Nephron progenitor cell (in vitro differentiated cells): ENCODE measurements at places on chromosomes 11 and 22.

- no peak overlapping the region for H3K27ac ChIP-seq
- no peak overlapping the region for H3K4me3 ChIP-seq
- no peak for DNase-seq
- peaks cover 21% of the 10 kb centered on the region for H3K27me3 ChIP-seq
These were observed 200.2 kb upstream of the SORL1-AS1 start for GRCh38 chr11:121652971-121653370.

DNA sequence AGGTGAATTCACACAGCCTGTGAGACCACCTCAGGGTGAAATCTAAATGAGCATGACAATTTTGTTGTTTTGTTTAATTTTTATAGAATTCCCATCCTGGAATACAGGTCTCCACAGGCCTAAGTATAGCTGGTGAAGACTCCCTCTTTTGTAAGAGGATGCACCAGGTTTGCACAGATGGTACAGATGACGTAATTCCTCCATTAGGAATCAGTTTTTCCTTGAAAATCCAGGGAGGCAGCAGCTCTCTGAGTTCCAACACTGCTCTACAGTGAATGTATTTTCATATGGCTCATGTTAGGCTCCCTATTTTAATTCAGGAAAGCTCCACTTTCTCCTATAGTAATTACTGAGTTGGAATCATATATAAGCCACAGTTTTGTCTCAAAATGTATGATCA, 47.2 kb downstream of the USP28 start:
- H3K27ac ChIP-seq = no peak overlapping the region
- H3K4me3 ChIP-seq = no peak overlapping the region
- no peak for DNase-seq
- no peaks in the 10 kb centered on the region for H3K27me3 ChIP-seq
- peaks cover 74% of the 10 kb centered on the region for H3K36me3 ChIP-seq

- H3K4me1 ChIP-seq = peaks cover 56% of the 10 kb centered on the region
- H3K36me3 ChIP-seq = peaks cover 13% of the 10 kb centered on the region
- H3K27ac ChIP-seq = peak overlapping the region; percentile 62
- H3K4me3 ChIP-seq = no peak overlapping the region
- no peaks in the 10 kb centered on the region for H3K27me3 ChIP-seq
These were observed 67.5 kb downstream of the PACSIN2 start for GRCh38 chr22:42947211-42947990.

DNA sequence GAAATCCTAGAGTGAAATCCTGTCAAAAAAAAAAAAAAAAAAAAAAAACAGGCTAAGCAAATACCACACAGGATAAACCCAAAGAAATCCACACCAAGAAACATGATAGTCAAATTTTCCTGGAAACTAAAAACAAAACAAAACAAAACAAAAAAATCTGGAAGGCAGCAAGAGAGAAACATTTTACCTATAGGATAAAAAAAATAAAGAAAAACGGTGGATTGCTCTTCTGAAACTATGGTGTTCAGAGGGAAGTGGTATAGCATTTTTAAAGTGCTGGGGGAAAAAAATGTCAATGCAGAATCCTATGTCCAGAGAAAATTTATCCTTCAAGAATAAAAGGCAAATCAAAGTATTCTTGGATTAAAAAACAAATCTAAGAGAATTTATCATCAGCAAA, 41.6 kb upstream of the CBX7 start:
- no peak overlapping the region for H3K4me3 ChIP-seq
- peaks cover 36% of the 10 kb centered on the region for H3K27me3 ChIP-seq
- H3K27ac ChIP-seq = no peak overlapping the region
- no peaks in the 10 kb centered on the region for H3K36me3 ChIP-seq

DNA sequence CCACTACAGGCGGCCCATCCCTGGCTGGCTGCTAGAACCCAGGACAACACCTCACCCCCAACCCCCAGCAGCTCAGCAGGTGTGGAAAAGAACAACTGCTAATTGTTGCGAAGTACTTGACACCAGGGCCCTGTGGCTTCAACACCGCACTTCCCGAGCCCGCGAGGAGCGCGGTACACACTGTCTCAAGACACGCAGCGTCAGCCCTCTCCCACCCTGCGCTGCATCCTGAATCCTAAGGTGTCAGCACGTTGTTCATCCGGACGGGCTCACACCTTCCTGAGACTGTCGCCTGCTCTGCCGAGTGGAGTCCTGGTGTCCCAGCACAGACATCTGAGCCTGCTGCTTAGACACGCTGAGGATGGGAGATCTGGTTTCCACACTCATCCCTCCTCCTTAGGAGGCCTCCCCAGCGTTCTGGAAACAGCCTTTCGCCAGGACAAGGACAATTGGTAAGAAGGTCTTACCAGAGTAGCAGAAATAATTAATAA, 1336.2 kb downstream of the BRD1 start:
- peaks cover 59% of the 10 kb centered on the region for H3K27me3 ChIP-seq
- H3K36me3 ChIP-seq = no peaks in the 10 kb centered on the region
- H3K4me1 ChIP-seq = peaks cover 51% of the 10 kb centered on the region
- peak overlapping the region; percentile 82 for H3K4me3 ChIP-seq

DNA sequence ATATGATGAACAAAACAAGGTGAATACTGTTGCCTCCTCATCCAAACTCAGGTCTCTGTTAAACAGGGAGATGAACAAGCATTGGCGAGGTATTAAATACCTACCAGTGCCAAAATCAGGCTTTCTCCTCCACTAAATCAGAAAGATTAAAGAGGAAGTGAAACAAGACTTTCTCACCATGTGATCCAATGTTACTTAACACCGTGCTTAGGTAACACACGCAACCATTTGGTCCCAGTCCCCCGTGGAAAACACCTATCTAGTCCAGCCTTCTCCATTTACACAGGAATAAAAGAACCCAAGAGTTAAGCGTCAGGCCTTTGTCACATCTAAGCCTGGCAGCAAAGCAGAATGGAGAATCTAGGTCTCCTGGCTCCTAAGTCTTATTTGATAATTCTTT, 34.5 kb downstream of the TENM4 start:
- H3K27ac ChIP-seq = no peak overlapping the region
- peaks cover 22% of the 10 kb centered on the region for H3K4me1 ChIP-seq
- no peak overlapping the region for H3K4me3 ChIP-seq
- DNase-seq = no peak
- peaks cover 3% of the 10 kb centered on the region for H3K27me3 ChIP-seq
- peaks cover 12% of the 10 kb centered on the region for H3K36me3 ChIP-seq

DNA sequence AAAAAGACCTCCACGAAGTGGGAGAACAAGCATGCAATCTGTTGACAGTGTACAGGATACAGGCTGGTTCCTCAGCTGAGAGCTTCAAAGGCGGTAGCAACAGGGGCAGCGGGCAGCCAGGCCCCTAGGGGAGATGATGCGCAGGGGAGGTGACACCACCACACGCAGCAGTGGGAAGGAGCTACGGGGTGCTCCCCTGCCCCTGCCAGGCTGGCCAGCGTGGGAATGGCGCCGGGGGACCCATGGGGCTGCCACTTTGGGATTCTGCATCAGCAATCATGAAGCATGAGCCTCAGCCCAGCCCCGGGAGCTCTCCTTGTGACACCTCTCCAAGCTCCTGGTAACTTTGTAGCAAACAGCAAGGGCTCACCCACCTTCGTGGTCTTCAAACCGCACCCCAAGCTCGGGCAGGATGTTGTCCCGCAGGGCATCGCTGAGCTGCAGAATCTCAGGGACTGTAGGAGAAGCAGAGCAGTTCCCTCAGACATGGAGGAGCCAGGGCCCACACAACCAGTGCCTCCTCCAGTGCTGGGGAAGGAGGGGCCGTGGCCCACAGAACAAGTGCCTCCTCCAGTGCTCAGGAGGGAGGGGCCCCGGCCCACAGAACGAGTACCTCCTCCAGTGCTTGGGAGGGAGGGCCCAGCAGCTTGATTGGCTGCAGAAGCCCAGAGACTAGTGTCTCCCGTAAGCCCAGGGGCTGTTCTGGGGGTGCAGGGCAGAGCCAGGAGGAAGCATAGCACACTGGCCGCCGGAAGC, 14.6 kb upstream of the NAP1L4 start:
- no peak overlapping the region for H3K4me3 ChIP-seq
- no peaks in the 10 kb centered on the region for H3K4me1 ChIP-seq
- H3K27ac ChIP-seq = no peak overlapping the region
- DNase-seq = no peak
- H3K36me3 ChIP-seq = peaks cover 30% of the 10 kb centered on the region

GRCh38 chr11:22084564-22084963, 108.3 kb upstream of the ANO5 start:
- no peak overlapping the region for H3K4me3 ChIP-seq
- H3K4me1 ChIP-seq = no peaks in the 10 kb centered on the region
- no peaks in the 10 kb centered on the region for H3K36me3 ChIP-seq
- H3K27me3 ChIP-seq = no peaks in the 10 kb centered on the region
- DNase-seq = no peak

DNA sequence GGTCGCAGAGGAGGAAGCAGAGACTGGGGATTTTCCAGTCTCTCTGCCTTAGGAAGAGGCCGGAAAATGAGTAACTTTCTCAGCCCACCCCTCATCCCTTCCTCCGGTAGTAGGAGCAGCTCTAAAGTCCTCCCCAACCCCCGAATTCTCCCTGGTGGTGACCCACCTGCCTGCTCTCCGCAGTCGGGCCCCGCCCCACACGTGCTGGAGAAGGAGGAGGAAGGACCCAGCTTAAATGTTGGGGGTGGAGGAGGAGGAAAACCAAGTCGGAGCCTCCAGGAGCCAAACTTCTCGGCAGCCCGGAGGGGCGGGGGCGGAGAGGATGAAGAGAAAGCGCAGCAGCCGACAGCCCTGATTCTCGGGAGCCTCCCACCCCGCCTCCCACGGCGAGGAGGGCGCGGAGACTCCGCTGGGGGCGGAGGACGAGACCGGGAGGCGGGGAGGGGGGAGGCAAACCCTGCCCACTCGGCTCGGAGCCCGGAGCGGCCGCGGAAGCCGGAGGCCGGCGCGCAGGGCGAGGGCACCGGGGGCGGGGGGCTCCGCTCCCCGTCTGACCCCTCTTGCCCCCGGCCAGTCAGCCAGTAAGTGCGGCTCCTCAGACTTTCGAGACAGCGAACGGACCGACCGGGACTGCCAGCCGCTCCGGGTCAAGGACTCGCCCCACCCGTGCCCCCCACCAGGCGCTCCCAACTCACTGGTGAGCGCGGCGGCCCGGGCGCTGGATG, at the start of gene TPBGL:
Gene TPBGL (plus strand): TSS at position 464 of the 725 bp plus-strand sequence. CDS start 276 bp downstream, outside the sequence.
- peak; percentile 58 for DNase-seq
- no peaks in the 10 kb centered on the region for H3K36me3 ChIP-seq
- peaks cover 85% of the 10 kb centered on the region for H3K27me3 ChIP-seq
- peaks cover 21% of the 10 kb centered on the region for H3K4me1 ChIP-seq

GRCh38 chr22:30033137-30033536, 47.1 kb upstream of the HORMAD2 start:
- H3K36me3 ChIP-seq = no peaks in the 10 kb centered on the region
- no peak for DNase-seq
- H3K27me3 ChIP-seq = no peaks in the 10 kb centered on the region
- no peak overlapping the region for H3K4me3 ChIP-seq
- H3K4me1 ChIP-seq = peaks cover 56% of the 10 kb centered on the region

DNA sequence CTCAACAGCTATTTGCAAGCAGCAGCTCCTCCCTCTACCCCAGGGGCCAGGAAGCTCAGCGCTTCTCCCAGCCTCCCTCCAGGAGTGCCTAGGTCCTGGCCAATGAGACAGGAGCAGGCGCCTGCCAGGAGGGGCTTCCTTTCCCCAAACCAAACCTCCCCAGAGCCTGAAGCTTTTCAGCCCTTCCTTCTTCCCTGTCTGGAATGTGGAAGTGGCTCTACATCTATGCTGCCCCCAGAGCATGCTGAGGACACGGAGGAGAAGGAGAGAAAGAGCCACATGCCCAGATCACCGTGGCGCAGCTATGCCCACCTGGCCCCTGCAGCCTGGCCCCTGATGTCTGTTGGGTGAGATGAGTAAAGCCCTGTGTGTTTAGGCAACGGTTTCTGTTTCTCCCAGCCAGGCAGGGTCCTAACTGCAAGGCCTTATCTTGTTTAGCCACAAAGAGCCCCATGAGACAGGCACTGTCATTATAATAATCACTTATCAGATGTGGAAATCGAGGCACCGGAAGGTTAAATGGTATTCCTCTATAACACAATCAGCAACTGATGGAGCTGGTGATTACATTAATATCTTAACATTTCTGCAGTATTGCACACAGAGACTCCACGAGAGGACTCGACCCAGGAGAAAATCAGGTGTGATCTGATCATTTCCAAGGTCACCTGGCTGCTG, 315.8 kb downstream of the CTTN start:
- H3K27me3 ChIP-seq = peaks cover 16% of the 10 kb centered on the region
- H3K36me3 ChIP-seq = no peaks in the 10 kb centered on the region
- no peak overlapping the region for H3K27ac ChIP-seq
- H3K4me3 ChIP-seq = no peak overlapping the region

GRCh38 chr11:15034687-15035267, 38.6 kb upstream of the CALCB start:
- no peak overlapping the region for H3K27ac ChIP-seq
- H3K27me3 ChIP-seq = peaks cover 6% of the 10 kb centered on the region
- no peaks in the 10 kb centered on the region for H3K4me1 ChIP-seq
- no peak overlapping the region for H3K4me3 ChIP-seq
- H3K36me3 ChIP-seq = no peaks in the 10 kb centered on the region

DNA sequence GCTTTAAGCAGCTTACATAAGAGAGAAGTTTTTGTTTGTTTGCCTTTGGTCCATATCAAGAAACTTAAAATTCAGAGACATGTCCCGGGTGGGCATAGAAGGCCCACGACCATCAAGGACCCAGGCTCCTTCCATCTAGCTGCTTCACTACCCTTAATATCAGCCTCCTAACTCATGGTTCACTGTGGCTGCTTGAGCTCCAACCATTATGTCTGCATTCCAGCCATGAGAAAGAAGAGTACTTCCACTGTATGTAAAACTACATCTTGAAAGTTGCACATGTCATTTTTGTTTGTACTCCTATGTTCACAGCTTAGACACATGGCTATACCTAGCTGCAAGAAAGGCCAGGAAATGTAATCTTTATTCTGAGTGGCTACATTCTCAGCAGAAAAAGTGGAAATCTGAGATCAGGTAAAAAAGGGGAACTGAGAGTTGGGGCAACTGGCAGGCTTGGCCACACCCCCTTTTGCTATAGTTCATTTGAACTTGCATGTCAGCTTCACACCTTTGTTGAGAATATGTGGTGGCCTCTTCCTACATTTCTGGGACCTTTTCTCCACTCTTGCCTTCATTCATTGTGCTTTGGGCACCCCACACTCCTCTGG, 81.3 kb upstream of the TP53I11 start:
- no peak overlapping the region for H3K27ac ChIP-seq
- peaks cover 10% of the 10 kb centered on the region for H3K4me1 ChIP-seq
- H3K4me3 ChIP-seq = no peak overlapping the region

DNA sequence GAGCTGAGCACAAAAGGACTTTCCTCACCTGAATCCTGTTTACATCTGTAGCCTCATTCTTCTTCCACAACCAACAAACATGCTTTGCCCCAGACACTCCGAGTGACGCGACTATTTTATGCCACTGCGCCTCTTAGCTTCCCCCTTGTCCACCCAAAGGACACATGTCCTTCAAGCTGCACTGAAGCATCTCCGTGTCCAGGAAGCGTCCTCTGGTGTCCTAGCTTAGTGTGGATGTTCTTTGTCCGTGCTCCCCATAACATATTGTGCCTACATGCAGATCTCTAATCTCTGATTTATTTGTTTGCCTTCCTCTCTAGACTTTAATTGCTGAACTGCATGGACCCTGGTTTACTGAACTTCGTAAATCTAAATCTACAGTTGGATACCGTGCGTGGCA, 20.1 kb upstream of the CECR2 start:
- H3K27ac ChIP-seq = no peak overlapping the region
- H3K27me3 ChIP-seq = peaks cover 4% of the 10 kb centered on the region
- no peaks in the 10 kb centered on the region for H3K36me3 ChIP-seq
- DNase-seq = no peak

- DNase-seq = no peak
- H3K27ac ChIP-seq = no peak overlapping the region
- H3K27me3 ChIP-seq = peaks cover 43% of the 10 kb centered on the region
- no peak overlapping the region for H3K4me3 ChIP-seq
- H3K4me1 ChIP-seq = no peaks in the 10 kb centered on the region
These were observed 9.5 kb downstream of the IGLL5 start for GRCh38 chr22:22897091-22897490.
